Chondrocyte (in vitro differentiated cells): ENCODE measurements at places on chromosomes 2 and 18. TPM values are rescaled to one million over a fixed set of nuclear protein-coding genes. Genes with fewer than 3 reads are reported as not detected.

DNA sequence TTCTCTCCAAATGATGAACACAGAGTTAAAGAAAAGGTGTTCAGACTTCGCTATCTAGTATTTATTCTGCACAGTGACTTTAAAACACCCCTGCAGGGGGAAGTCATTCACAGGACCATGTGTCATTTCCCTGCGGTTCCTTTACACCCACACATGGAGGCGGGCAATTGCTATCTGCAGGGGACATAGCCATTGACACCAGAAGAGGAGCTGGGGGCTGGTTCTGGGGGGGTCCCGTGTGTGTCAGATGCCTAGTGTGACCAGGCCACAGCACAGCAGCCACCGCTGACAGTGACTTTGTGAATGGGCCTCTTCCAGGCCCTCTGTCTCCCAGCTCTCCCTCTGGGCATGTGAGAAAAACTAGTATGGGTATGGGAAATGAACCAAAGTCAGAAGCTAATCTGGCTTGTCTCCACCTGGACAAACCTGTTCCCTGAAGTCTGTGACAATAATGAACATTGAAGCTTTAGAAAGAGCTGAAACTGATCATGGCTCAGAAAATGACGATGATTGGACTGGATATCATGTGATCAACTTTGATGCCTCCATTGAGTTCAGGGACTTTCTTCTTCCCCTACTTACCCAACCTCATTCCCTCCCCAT is 7.5 kb upstream of the GBX2 start:
- no peak for DNase-seq

- no peak for DNase-seq
These were observed 210.5 kb downstream of the SH3RF3 start for GRCh38 chr2:109339519-109339966.

SETBP1 gene
- total RNA-seq, result 28.8 to 44.5 TPM (median 29.3 TPM) in 3 replicates

GRCh38 chr2:83305758-83306378 is 1153.2 kb downstream of the SUCLG1 start:
- DNase-seq, result no peak

UGT1A4 gene
- not detected in 3 replicates for total RNA-seq

OTOS gene
- total RNA-seq, result not detected in 3 replicates

SLC9A2 gene
- not detected in 3 replicates for total RNA-seq

LYG1 gene
- total RNA-seq, result 0.36 to 0.99 TPM (median 0.57 TPM) in 3 replicates

GRCh38 chr2:15191789-15192188 is 369.3 kb downstream of the NBAS start:
- no peak for DNase-seq

DNA sequence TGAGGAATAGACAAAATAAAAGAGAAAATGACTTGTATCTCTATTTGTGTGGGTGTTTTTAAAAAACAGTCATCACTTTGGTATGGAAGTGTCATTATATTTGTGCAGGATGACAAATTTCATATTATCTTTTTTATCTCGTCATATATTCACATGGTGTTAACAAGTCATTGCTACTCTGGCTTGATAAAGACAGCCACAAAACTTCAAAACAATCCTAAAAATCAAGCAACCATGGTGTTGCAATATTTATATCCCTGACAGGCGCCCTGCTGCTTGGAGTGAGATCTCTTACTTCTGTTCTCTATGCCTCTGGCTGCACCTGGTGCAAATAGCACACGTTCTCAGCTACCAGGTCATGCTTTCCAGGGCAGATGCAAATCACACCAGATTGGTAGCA is 278.0 kb upstream of the EPHA4 start:
- DNase-seq, result no peak

DNA sequence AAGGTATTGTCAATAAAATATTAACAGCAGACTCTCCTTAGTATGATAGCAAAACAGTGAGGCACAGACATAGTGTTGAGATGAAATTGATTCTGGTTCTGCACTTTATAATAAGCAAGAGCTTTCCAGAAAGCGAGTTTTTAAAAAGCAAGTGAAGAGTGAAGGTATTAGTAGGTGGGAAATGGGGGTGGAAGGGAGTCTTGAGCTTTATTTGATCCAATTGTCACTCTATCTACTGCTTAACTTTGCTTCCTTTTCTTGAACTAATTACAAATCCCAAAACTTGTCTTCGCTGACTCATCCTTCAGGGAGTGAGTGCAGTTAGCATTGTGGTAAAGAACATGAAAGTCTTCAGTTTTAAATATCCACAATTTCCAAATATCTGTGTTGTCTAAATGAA is 120.6 kb upstream of the BOD1L2 start:
- DNase-seq, result no peak

DNA sequence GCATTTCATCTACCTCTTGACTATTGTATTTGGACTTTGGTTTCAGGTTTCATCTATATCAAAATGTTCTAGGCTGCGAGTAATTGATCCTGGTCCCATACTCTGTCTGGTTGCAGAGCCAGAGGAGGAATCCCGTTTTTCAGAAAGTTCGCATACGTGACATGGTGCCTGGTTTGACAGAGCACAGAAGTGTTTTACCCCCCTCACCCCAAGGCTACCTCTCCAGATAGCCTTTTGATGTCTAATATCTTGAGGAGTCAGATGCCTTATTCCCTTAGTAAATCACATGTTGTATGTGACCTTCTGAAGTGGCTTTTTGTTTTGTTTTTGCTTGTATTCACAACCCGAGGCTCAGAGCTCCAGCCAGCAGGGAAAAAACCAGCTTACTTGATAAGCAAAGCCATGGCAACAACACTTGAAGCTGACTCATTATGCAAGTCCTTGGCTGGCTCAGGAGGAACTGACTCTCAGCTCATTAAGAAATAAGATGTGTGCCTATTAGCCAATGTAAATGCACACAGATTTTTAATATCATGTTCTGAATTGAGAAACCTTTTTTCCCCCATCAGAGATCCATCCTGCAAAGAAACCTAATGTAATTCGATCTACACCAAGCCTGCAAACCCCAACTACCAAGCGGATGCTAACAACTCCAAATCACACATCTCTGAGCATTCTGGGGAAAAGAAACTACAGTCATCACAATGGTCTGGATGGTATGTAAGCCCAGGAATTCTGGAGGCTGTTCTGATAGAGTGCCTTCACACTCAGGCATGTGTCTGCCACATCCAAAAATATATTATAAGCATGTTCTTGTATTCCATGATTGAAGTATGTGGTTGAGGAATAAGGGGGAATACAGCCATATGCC is 41.4 kb downstream of the OXER1 start:
- DNase-seq, result no peak

DNA sequence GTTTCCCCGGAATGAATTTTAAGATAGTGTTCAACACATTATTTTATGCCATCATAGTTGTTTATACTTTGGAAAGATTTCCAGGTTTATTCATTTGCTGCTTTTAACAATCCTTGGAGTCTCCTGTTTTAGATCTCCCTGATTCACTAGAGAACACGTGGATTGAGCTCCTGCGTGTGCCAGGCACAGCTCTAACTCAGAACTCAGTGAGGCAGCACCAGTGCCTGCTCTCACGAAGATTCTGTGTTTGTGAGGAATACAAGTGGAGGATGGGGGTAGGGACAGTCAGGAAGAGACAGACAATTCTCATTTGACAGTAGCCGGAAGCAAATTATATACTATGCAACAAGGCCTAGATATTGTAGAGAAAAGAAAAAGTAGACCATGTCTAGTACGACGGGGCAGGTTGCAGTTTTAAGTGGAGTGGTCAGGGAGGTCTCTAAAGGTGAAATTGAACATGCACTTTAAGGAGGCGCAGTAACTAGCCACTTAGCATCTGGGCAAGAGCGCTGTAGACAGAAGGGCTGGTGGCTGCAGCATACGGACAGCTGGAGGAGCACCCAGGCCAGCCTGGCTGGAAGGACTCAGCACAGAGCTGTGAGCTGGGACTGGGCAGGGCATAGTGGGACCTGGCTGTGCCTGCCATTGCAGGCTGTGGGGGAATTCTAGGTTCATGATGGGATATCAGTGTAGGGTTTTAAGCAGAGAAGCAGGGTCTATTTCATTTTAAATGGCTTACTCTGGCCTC is 24.3 kb downstream of the RNF144A start:
- DNase-seq, result no peak

TCF23 gene
- not detected in 3 replicates for total RNA-seq

LCT gene
- total RNA-seq, result not detected in 3 replicates

- DNase-seq, result no peak
These were observed 521.5 kb upstream of the NRXN1 start for GRCh38 chr2:51553476-51553875.

DNA sequence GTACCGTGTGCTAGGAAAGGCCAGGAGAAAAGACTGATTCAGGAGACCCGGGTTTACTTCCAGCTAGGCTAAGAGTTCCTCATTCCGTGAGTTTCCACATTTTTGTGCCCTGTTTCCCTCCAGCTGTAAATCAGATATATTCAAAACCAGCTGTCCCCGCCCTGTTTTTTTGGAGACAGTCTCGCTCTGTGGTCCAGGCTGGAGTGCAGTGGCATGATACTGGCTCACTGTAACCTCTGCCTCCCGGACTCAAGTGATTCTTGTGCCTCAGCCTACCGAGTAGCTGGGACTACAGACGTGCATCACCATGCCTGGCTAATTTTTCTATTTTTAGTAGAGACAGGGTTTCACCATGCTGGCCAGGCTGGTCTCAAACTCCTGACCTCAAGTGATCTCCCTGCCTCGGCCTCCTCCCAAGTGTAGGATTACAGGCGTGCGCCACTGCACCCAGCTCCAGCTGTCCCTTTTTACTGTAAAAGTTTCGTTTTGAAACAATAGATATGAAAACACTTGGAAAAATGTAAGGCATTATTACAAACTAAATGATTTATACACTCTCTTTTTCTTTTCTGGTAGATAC is 112.8 kb upstream of the SEC11C start:
- no peak for DNase-seq

- DNase-seq, result no peak
These were observed 3.9 kb downstream of the INPP5D start for GRCh38 chr2:233063976-233064411.

GLI2 gene
- 31.1 to 37.0 TPM (median 36.0 TPM) in 3 replicates for total RNA-seq

CYTIP gene
- 0.27 to 0.85 TPM in 2 of 3 replicates, not detected in the other for total RNA-seq

GRCh38 chr18:76546436-76546835 is 51.4 kb upstream of the ZNF516 start:
- DNase-seq, result no peak

DNA sequence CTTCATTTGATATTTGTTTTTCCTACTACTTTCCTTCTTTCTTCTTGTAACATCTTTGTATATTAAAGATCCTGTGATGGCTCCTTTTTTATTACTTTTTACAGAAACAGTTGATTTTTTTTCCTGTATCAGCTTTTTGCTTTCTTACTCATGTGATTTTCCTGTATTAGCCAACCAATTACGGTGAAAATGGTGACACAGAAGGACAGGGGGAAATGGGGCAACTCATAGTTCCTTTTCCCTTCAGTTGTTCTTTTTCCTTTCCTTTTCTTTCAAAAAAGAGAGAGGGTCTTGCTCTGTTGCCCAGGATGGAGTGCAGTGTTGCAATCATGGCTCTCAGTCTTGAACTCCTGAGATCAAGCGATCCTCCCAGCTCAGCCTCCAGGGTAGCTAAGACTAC is 117.8 kb downstream of the ATL2 start:
- no peak for DNase-seq

CD207 gene
- total RNA-seq, result not detected in 3 replicates

DES gene
- 0.70 to 19.8 TPM (median 15.5 TPM) in 3 replicates for total RNA-seq

DNA sequence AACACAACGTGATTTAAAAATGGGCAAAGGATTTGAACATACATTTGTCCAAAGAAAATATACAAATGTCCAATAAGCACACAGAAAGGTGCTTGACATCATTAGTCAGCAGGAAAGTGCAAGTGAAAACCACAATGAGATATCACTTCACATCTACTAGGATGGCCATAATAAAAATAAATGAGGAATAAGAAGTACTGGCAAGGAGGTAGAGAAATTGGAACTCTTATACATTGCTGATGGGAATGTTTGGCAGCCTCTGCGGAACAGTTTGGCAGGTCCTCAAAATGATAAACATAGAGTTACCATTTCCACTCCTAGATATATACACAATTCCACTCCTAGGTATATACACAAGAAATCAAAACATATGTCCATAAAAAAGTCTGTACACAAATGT is 51.0 kb upstream of the PGAP1 start:
- no peak for DNase-seq

GRCh38 chr18:22169011-22169888 is at the start of gene GATA6:
TSS of gene GATA6 (plus strand) at chr18:22169589. CDS start at chr18:22171145, 1,556 bp downstream.
- DNase-seq, result no peak

IL1RL2 gene
- total RNA-seq, result 0.07 to 0.46 TPM in 2 of 3 replicates, not detected in the other

MAL gene
- total RNA-seq, result not detected in 3 replicates

TFCP2L1 gene
- 0.02 TPM in 1 of 3 replicates, not detected in the others for total RNA-seq
